Natural killer cell (primary cell): ENCODE measurements at places on chromosomes 3 and 15. TPM values are rescaled to one million over a fixed set of nuclear protein-coding genes. Genes with fewer than 3 reads are reported as not detected.

DNA sequence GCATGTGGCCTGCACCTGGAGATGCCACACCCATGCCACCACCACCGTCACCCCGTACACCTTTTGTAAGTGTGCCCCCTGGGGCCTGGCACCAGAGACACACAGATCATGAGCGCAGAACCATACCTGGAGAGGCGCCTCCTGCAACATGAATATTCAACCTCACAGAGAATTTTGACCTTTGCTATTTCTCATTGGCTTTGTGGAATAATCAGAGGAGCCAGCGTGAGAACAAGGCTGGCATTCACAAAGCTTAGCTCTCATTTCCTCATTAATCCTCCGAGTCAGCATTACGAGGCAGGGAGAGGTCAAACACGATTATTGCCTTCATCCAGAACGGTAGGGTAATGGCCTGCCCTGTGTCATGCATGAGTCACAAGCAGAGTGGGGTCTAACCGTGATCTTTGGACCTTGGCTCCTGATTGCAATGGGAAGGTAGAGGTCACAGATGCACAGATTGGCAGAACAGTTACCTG, 73.0 kb upstream of the POMGNT2 start:
- DNase-seq: no peak

- DNase-seq: no peak
Measured at GRCh38 chr15:69074001-69074842, 59.7 kb downstream of the NOX5 start.

- no peak for DNase-seq
Measured at GRCh38 chr3:188840290-188840689, 331.5 kb upstream of the TPRG1 start.

GRCh38 chr3:151075869-151076562, 9.4 kb upstream of the MED12L start:
- no peak for DNase-seq

- no peak for DNase-seq
Measured at GRCh38 chr15:76529911-76530310, 193.3 kb downstream of the ISL2 start.

- DNase-seq: no peak
Measured at GRCh38 chr3:58192069-58192468, 18.7 kb downstream of the DNASE1L3 start.

- peak; percentile 81 for DNase-seq
Measured at GRCh38 chr3:67790043-67790442, 135.6 kb upstream of the SUCLG2 start.

DNA sequence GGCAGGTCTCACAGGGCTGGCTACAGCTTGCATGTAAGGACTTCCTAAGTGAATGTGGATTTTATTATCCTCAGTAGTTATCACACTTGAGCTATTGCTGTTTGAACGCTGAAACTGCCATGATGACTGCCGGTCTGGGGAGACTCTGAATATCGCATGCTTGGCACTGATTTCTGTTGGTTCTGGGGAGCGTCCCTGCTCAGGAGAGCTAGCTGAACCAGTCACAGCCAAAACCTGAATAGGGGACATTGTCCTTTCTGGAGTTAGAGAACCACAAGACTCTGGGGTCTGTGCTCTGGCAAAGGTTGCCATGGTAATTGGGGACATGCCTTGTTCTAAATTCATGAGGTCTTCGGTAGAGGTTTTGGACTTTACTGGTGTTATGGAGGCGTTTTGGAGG, 30.8 kb downstream of the CMSS1 start:
- DNase-seq: no peak

DNA sequence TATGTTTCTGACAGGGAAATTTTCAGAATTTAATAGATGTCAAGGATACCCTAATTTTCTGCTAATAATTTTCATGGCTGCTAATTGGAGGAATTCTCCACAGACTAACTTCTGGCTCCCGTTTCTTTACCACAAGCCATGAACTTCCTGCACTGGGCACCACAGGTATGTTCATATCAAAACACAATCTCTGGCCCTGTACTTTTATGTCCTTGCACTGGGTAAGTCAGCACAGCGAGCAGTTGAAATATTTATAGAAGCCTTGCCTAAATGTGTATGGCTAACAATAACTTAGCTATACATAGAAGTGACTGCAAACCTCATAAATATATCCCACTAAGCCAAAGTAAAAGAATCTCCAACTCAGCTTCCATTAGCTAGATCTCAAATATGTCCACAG, 246.9 kb downstream of the ZIC1 start:
- no peak for DNase-seq

DNA sequence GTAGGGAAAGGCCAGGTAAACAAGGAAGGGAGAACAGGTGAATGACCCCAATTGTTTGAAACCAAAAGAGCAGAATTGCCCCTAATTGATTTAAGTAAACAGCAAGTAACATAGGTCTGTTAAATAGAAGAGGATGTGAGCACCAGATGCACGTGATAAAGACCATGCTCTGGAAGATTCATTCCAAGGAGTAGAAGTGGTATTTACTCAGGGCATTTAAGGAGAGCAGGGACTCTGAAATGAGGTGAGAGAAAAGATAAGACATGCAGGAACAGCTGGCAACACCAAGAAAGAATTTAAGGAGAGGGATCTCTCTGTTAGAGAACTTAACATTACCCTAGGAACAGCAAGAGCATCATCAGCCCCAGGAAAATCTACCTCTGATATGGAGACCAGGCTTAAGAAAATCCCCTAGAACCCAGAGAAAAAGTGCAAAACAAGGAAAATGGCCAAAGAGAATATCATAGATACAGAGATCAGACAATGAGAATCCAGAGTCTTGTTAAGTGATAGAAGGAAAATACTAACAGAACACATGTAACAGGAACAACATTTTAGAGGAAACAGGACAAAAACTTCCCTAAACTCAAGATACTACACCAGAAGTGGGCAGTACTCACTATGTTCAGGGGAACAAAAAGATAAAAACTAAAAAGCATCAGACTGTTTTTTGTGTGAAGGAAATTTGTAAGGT, 6.4 kb downstream of the NUDT16 start:
- no peak for DNase-seq

VIPR1 gene
- total RNA-seq: 2.4 TPM

GOLGA6D gene
- not detected for total RNA-seq

CLDN11 gene
- 0.39 TPM for total RNA-seq

ACP3 gene
- total RNA-seq: 1.7 TPM

EIF1B gene
- 55.1 TPM for total RNA-seq
